Placental epithelial cell (primary cell): ENCODE measurements at places on chromosomes 12 and 14. TPM values are rescaled to one million over a fixed set of nuclear protein-coding genes. Genes with fewer than 3 reads are reported as not detected.

The APOLD1 gene
- total RNA-seq = 2.4 and 4.0 TPM in 2 replicates

The TBX5 gene
- total RNA-seq = not detected in 2 replicates

The POTEG gene
- not detected in 2 replicates for total RNA-seq

The SIX6 gene
- total RNA-seq = not detected in 2 replicates

The MAP1LC3B2 gene
- total RNA-seq = 0.39 TPM in 1 of 2 replicates, not detected in the other

The CCDC177 gene
- total RNA-seq = not detected in 2 replicates

The PIWIL1 gene
- total RNA-seq = not detected in 2 replicates
